ENCODE measurements at places on chromosomes 4 and X. TPM values are rescaled to one million over a fixed set of nuclear protein-coding genes. Genes with fewer than 3 reads are reported as not detected.

- H3K27me3 ChIP-seq, result no peaks in the 10 kb centered on the region
- H3K4me3 ChIP-seq, result no peak overlapping the region
- no peak overlapping the region for H3K27ac ChIP-seq
- no peak for DNase-seq
- H3K36me3 ChIP-seq, result peaks cover 4% of the 10 kb centered on the region
These were observed 69.7 kb upstream of the PGRMC2 start for GRCh38 chr4:128357286-128357685.

DNA sequence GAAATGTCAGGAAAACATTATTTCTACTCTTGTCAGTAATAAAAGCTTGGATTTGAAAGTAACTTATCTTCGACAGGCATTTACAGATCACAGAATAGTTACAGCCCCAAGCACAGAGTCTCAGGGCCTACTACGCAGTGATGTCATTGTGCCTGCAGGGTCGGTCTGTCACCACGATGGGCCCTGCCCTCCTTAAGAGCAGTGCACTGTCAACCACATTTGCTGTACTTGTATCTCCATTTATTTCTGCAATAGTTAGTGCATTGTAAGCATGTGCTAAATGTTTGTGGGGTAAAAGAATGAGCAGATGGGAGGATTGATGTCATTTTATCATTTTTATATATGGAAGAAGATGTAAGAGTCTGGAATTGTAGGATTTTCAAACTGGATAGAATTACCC, 13.6 kb upstream of the CCKAR start:
- H3K4me3 ChIP-seq, result no peak overlapping the region
- no peaks in the 10 kb centered on the region for H3K36me3 ChIP-seq
- H3K4me1 ChIP-seq, result no peaks in the 10 kb centered on the region
- DNase-seq, result no peak

GRCh38 chr4:122300776-122301175, 78.0 kb upstream of the ADAD1 start:
- peaks cover 2% of the 10 kb centered on the region for H3K36me3 ChIP-seq
- no peaks in the 10 kb centered on the region for H3K4me1 ChIP-seq
- H3K27ac ChIP-seq, result no peak overlapping the region
- DNase-seq, result no peak
- no peaks in the 10 kb centered on the region for H3K27me3 ChIP-seq

DNA sequence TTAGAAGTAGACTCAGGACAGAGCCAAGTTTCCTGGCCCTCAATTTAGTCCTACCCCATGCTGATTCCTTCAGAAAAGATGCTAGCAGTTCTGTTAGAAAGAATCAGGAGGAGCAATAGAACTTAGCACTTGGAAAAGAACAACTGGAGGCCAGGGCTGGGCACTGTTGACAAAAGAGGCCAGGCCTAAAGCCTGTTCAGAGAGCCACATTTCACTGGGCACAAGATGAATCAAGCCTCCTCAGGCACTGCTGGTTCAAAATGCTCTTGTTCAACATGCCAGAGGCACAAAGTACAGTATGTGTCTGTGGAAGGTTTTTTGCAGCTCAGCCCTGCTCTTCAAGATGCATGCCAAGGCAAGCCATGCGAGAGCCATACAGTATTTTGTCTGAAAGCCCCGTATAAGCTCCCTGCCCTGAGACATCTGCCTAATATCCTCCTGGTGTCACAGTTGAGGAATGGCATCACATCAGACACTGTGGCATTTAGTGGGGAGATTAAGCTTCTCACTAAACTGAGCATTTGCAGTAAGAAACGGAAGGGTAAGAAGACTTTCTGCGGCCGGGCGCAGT, 53.7 kb downstream of the RASL11B start:
- H3K4me3 ChIP-seq, result no peak overlapping the region
- H3K27me3 ChIP-seq, result no peaks in the 10 kb centered on the region
- no peaks in the 10 kb centered on the region for H3K36me3 ChIP-seq
- H3K4me1 ChIP-seq, result no peaks in the 10 kb centered on the region

DNA sequence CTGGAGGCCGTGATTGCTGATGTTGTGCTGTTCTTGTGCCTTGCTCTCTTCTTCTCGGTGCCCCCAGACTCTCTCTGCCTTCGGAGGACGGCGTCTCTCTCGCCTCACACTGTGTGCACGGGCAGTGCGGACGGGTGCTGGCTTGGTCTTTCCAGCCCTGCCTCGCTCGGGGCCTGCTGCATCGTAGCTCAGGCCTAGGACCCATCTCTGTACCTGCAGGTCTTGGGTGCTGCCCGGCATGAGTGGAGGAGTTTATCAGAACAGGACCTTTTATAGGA, 18.2 kb downstream of the RGS12 start:
- peaks cover 2% of the 10 kb centered on the region for H3K4me1 ChIP-seq
- DNase-seq, result no peak
- no peaks in the 10 kb centered on the region for H3K36me3 ChIP-seq
- H3K27ac ChIP-seq, result no peak overlapping the region

GRCh38 chr4:80094191-80094590, 21.2 kb upstream of the ANTXR2 start:
- no peak overlapping the region for H3K27ac ChIP-seq
- H3K36me3 ChIP-seq, result no peaks in the 10 kb centered on the region
- H3K27me3 ChIP-seq, result peaks cover 26% of the 10 kb centered on the region
- H3K4me3 ChIP-seq, result no peak overlapping the region
- peaks cover 13% of the 10 kb centered on the region for H3K4me1 ChIP-seq
- no peak for DNase-seq

The ALB gene
- not detected for total RNA-seq

The TNIP3 gene
- total RNA-seq, result 6.1 TPM

All from activated T-cell treated with anti-CD3 and anti-CD28 coated beads, Interleukin-2, amount 50 U/mL, for 72 hours (primary cell).